ENCODE measurements at places on chromosomes 1 and 21.

GRCh38 chr1:247536340-247536739 lies at the start of gene OR2C3:
Gene OR2C3 (minus strand): TSS chr1:247536440. CDS start chr1:247532511, 3,929 bp downstream.
- DNase-seq, result no peak

- DNase-seq, result no peak
Measured at GRCh38 chr1:171355727-171356126, 41.7 kb downstream of the FMO4 start.

GRCh38 chr1:84409888-84410287 lies 11.6 kb downstream of the DNASE2B start:
- DNase-seq, result no peak

- DNase-seq, result no peak
Measured at GRCh38 chr1:198929961-198930599, 291.2 kb downstream of the PTPRC start.

- no peak for DNase-seq
Measured at GRCh38 chr1:87785386-87785785, 456.7 kb downstream of the LMO4 start.

GRCh38 chr1:12552111-12552888 lies 65.7 kb downstream of the DHRS3 start:
- no peak for DNase-seq

- DNase-seq, result no peak
Measured at GRCh38 chr21:45579383-45580180, 37.3 kb upstream of the SLC19A1 start.

- DNase-seq, result no peak
Measured at GRCh38 chr1:157137408-157138219, 581 bp downstream of the ETV3 start.

DNA sequence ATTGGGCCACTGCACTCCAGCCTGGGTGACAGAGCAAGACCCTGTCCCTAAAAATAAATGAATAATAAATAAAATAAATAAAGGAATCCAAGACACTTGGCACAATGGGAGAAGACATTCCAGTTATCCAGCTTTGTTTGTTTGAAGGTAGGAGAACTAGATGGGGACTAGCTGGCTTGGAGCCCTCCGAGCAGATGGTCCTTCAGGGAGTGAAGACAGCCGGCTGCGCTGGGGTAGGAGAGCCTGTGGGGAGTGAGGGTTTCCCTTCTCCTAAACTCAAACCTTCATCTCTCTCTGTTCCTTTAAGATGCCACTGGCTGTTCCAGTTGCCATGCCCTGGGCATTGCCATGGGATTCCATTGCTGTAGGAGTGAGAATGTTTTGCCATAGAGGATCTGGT lies 120.6 kb downstream of the NAV1 start:
- DNase-seq, result no peak

GRCh38 chr1:56304975-56305374 lies 274.4 kb downstream of the PLPP3 start:
- DNase-seq, result no peak

- DNase-seq, result no peak
Measured at GRCh38 chr21:39153842-39154241, 29.4 kb downstream of the PSMG1 start.

Measured in activated naive CD4-positive, alpha-beta T cell (primary cell).